HL-60 (cell line): ENCODE measurements at places on chromosomes 12 and 14.

DNA sequence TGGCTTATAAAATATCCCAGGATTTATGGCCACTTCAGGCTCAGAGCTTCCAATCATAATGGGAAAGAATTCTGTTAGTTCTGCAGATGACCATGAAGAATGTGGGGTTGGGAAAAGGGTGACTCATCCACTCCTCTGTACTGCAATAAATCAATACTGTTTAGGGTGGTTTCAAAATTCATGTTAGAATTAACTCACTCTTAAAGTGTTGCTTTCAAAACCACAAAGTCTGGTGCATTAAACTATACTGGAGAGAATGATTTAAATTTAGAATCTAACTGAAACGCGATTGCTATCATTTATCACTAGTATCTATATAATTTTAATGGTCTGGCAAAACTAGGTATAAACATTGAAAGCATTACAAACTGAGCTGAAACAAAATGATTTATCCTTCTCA is 798 bp downstream of the CCDC198 start:
- no peak for DNase-seq

GRCh38 chr12:98828802-98829600 is 183.9 kb downstream of the APAF1 start:
- no peak for DNase-seq

- no peak for DNase-seq
Measured at GRCh38 chr14:92297818-92298595, 25.0 kb upstream of the SLC24A4 start.

DNA sequence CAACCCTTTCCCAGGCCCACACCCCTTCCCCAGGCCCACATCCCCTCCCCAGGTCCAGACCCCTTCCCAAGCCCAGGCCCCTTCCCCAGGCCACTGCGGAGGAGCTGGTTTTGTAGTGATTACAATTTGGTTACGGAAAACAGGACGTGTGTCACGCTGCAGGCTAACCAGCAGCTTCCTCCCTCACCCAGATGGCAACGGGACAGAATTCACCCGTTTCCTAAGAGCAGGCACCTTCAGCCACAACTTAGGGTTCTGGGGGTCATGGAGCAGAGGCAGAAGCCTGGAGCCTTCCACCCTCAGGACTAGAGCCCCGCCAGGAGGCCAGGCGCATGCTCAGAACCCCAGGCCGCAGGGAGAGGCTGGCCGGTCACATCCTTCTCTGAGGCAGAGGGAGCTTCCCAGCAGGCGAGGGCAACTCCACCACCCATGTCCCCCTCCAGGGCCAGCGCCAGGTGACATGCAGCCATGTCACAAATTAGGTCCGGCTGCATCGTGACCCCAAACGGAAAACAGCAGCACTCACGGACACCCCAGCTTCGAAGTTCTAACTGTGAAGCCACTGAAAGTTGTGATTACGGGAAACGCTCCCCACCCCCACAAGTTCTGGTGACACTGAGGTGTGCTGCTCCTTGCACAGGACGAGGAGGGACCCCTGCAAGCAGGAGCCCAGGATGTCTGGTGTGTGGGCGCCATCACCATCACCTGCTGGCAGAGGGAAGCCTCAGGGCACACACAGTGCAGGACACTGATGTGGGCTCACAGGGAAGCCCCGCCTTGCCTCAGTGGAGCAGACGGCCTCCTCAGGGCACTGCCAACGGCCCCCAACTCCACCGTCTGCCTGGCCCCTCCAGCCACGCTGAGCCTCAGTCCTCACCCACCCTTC is 7.7 kb downstream of the BRF1 start:
- DNase-seq = peak; percentile 76

DNA sequence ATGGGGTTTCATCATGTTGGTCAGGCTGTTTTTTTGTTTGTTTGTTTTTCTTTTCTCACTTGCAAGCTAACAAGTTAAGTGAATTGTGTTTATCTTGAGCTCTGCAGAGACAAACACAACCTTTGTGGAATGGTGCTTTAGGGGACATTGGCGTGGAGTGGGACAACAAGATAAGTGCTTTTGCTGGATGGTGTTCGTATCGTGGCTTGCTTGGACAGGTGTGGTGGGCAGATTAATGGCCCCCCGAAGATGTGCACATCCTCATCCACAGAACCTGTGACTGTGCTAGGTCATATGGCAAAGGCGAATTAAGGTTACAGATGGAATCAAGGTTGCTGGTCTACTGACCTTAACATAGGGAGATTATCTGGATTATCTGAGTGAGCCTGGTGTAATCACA is 7.0 kb downstream of the MLXIP start:
- no peak for DNase-seq

GRCh38 chr14:21534576-21534975 is 8.4 kb upstream of the SALL2 start:
- peak; percentile 52 for DNase-seq

GRCh38 chr12:4270016-4270830 is 3.3 kb upstream of the CCND2 start:
- DNase-seq = no peak

GRCh38 chr14:69114763-69115162 is 38.2 kb downstream of the DCAF5 start:
- no peak for DNase-seq

DNA sequence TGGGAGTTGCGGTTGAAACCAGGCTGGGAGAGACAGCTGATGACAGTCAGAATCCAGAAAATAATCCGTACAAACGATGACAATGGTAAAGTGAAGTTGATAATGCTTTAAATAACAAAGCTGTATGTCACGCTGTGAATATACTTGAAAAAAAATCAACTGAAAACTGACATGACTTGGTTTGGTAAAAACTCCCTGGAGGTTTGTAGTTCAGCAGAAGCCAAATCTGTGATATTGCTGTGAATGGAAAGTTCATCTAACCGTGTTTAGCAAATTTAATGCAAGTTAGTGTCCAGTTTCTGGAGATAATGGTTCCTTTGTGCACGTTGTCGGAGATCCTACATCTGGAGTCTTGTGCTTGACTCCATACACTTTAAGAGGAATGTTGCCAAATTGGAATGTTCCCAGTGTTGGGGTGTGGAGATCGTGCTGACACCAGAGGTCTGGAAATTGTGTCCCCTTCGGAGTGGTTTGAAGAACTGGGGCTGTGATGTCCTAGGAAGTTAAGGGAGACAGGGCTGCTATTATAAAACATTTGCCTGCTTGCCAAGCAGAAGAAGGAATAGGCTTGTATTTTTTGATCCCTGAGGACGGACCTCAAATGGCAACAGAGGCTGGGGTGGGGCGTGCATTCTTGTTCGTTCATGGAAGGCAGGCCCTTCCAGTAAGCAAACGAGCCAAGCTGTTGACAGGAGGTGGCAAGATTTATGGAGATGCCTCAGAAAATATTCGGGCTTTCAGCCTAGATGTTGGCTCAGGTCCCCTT is 30.6 kb downstream of the PPFIBP1 start:
- DNase-seq = no peak

GRCh38 chr12:76275511-76276093 is 72.6 kb downstream of the BBS10 start:
- DNase-seq = peak; percentile 63

- no peak for DNase-seq
Measured at GRCh38 chr12:113437729-113438100, 15.5 kb downstream of the SDSL start.

- no peak for DNase-seq
Measured at GRCh38 chr12:126185025-126185424, 1119.8 kb downstream of the AACS start.

- DNase-seq = no peak
Measured at GRCh38 chr14:105465209-105466031, 9.2 kb upstream of the CRIP2 start.

DNA sequence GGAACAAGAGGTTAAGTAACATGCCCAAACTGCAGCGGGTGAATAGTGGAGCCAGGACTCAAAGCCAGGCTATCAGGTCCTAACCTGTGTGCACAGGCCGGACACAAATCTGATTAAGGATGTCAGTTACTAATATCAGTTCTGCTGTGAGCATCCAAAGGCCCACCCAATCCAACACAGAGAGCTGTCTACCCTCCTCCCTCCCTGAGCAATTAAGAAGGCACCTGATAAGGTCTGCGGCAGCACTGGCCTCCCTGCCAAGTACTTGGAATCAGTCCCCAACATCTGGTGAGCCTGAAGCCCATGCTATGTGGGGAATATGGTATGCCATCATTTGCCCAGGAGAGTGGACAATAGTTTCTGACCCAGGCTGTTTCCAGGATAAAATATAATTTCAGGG is 3.9 kb downstream of the HEBP1 start:
- DNase-seq = no peak

DNA sequence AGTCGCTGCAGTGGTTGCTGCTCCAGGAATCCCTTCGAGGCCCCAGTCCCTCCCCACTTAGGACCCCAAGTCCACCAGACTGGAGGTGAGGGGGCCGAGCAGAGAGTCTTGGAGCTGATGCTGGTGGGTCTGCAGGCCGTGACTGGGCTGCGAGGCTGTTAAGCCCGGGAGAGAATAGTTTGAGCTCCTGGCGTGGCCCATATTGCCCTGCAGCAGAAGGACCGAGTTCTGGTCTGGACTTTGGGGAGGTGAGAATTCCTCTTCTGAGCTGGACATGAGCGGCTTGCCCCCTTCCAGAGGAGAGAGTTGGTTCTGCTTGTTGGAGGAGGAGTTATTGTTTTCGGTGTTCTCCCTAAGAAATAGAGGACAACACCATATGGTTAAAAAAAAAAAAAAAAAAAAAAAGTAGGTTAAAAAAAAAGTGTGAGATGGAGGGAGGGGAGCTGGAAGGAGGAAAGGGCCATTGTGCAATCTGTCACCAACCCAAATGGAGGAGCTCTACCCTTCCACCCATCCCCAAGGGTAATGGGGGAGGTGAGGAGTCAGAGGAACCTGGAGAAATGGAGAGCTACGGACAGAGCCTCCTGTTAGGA is 3.0 kb downstream of the SIX1 start:
- DNase-seq = no peak

- no peak for DNase-seq
Measured at GRCh38 chr12:48446161-48446776, 26.1 kb upstream of the ANP32D start.

GRCh38 chr12:6697584-6698351 is 2.8 kb downstream of the PIANP start:
- DNase-seq = no peak
